ENCODE measurements at places on chromosomes 13 and 19.

- no peak for DNase-seq
Measured at GRCh38 chr13:37596805-37597204, 1.8 kb downstream of the POSTN start.

DNA sequence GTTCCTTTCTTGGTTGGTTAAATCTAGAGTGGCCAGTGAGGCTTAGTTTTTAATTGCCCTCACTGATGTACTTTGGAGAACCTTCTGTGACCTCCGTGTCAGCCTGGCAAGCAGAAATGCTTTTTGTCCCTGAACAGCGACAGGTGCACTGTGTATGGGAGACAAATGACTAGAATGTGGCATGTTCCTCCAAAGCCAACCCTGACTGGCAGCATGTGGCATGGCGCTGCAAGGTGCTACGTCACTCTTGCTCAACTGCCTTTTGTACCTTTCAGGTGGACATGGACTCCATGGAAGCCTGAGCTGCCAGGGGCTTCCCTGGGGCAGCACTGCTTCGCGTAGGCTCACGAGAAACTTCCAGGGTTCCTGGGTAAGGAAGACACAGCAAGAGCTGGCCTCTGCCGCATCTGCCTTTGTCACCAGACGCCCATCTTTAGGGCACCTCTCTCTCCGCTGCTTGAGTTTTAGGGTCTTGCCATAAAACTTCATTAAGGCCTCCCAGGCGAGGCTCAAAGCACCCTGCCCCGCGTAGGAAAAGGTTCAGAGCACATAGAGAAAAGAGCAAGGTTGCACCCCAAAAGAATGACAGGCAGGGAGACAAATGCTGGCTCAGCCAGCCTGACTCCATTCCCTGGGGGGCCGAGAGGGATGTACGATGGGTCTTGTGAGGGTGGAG lies 167.1 kb upstream of the SOX1 start:
- no peak for DNase-seq

DNA sequence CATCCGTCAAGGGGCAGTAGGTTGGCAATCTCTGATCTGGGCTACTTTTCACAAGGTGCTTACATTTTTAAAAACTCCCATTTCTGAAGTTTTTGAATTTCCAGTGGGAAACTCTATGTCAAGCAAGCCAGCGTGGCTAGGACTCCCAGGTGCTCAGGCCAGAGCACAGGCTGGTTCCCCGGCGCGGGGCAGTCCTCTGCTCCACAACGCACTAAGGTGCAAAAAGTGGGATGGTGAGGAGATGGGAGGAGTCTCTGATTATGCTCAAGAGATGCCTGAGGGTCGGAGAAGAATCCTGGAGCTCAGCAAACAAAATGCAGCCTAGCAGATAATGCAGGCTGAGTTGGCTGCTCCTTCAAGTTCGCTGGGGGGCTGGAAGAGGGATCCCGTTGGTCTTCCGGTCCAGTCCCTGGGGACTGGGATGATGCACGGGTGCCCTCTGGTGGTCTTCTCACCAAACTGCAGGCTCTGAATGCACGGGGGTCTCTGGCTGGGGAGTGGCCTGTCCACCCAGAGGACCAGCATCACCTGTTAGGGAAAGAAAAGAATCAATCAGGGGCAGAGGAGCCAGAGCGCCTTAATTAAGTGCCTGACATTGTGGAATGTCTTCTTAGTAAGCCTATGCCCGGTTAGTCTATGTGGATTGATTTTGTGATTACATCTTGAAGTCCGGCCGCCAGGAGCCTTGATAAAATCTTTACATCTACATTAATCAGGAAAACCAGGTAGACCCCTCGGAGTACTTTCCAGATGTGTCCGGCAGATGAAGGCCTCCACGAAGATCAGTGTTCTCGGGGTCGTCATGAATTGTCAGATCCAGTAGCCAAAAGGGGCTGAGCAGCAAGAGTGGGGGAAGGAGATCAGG lies 244.4 kb upstream of the MAB21L1 start:
- no peak for DNase-seq

DNA sequence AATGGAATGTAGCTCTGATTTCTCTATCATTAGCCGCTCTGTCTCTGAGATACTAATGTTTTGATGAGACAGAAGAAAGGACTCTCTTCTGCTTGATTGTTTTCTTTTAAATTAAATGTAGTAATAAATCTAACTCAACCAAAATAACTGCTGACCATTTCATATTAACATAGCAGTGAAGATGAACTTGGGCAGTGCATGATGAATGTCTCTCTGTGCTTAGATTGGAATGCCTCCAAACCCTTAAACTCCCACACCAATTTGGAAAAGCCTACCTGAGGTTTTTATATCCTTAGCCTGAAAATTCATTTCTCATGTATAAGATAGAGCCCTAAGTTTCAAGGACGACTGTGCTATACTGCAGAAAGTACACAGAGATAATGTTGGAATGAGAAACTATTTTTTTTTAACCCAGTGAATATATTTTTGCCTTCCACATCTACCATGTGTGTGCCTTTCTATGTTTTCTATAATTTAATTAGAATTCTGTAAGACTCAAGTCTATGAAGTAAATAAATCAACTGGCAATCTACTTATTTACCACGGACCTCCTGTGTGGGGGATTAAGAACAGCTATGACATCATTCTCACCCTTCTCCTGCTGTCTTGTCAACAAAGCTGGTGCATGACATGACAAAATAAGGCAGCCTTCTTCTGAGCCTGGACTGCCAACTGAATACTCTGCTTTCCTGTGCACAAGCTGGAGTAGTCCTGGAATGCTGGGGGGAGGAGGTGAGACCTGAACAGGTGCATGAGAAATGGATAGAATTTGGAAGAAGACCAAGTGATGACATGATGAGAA lies 155.5 kb downstream of the FGF9 start:
- DNase-seq, result no peak

DNA sequence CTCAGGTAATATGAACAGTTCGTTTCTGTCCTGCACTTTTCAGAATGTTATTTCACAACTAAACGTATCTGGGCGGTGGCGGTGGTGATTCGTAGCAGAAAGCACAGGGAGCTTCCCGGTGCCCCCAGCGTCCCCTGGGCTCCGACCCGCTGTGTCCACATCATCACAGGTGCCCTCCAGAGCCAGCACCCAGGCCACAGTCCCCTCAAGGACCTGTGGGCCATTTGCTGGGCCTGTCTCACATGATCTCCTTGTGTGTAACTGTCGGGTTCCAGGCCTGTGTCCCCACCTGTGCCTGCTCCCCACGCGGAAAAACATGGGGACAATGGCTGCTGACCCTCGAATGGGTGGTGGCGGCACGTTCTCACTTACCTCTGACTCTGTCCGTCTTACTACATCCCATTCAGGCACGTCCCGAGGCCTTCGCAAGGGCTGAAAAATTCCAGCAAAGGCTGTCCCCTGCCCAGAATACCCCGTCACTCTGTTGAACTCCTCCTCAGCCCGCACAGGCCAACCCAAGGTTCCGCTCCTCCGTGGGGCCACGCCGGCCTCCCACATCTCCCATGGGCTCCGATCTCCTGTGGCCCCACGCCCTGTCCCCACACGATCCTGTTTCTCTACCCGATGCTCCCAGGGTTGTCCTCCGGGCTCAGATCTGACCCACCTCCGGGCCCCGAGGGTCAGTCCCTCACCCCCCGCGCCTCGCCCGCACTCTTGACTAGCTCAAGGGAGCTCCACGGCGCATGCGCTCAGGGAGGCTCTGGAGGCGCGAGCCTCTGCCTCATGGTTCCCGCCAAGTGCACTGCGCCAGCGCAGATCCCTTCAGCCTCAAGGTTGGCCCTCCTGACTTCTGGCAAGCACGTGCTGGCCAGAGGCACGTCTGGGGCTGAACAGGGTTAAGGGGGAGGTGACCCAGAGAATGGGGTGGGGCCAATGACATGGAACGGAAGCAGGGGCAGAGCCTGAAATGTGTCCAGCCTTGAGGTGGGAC lies 21.2 kb downstream of the DEDD2 start:
- no peak for DNase-seq

GRCh38 chr13:65929436-65929835 lies 1300.7 kb downstream of the PCDH9 start:
- DNase-seq, result no peak

DNA sequence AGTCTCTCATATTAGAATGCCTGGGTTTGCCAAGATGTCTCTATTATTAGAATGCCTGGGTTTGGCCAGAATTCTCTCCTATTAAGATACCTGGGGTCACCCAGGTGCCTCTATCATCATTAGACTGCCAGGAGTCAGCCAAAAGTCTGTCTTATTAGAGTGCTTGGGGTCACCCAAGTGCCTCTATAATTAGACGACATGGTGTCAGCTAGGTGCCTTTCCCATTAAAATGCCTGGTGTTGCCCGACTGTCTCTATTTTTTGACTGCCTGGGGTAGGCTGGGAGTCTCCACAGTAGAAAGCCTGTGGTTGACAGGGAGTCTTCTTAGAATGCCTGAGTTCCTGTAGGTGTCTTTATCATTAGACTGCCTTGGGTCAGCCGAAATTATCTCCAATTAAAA lies 1536.6 kb downstream of the UQCRFS1 start:
- DNase-seq, result no peak

DNA sequence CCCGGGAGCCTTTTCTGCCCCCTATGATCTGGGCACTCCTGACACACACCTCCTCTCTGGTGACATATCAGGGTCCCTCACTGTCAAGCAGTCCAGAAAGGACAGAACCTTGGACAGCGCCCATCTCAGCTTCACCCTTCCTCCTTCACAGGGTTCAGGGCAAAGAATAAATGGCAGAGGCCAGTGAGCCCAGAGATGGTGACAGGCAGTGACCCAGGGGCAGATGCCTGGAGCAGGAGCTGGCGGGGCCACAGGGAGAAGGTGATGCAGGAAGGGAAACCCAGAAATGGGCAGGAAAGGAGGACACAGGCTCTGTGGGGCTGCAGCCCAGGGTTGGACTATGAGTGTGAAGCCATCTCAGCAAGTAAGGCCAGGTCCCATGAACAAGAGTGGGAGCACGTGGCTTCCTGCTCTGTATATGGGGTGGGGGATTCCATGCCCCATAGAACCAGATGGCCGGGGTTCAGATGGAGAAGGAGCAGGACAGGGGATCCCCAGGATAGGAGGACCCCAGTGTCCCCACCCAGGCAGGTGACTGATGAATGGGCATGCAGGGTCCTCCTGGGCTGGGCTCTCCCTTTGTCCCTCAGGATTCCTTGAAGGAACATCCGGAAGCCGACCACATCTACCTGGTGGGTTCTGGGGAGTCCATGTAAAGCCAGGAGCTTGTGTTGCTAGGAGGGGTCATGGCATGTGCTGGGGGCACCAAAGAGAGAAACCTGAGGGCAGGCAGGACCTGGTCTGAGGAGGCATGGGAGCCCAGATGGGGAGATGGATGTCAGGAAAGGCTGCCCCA lies 8.5 kb upstream of the CEACAM7 start:
- no peak for DNase-seq

GRCh38 chr13:24063281-24063877 lies 97.1 kb upstream of the SPATA13 start:
- no peak for DNase-seq

DNA sequence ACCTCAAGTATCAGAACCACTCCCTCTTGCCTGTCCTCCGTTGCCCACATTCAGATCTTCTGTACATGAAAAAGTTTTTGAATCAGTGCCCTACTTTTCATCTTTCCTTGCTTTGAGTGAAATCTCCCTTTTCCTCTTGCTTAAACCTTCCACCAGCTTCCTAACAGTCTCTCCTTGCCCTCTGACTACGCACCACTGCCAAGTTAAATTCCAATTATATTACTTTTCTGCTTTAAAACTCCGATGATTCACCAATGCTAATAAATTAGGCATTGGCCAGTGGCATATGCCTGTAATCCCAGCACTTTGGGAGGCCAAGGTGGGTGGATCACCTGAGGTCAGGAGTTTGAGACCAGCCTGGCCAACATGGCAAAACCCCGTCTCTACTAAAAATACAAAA lies 30.7 kb upstream of the RFXAP start:
- no peak for DNase-seq

DNA sequence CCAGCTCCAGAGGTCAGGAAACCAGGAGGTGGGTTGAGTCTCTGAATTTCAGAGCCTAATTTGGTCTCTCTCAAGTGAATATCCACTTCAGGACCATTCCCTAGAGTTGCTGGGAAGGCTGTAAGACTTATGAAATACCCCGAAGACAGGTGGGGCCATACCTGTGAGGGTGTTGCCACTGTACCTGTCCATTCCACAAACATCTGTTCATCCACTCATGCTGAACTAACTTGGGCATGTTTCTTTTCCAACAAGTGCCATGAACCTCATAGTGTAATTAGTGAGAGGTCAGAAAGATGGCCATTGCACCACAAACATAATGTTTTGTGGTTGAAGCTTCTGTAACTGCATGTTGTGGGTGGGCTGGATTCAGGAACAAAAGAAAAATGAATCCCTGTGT lies 7.8 kb downstream of the ILF3 start:
- DNase-seq, result no peak

DNA sequence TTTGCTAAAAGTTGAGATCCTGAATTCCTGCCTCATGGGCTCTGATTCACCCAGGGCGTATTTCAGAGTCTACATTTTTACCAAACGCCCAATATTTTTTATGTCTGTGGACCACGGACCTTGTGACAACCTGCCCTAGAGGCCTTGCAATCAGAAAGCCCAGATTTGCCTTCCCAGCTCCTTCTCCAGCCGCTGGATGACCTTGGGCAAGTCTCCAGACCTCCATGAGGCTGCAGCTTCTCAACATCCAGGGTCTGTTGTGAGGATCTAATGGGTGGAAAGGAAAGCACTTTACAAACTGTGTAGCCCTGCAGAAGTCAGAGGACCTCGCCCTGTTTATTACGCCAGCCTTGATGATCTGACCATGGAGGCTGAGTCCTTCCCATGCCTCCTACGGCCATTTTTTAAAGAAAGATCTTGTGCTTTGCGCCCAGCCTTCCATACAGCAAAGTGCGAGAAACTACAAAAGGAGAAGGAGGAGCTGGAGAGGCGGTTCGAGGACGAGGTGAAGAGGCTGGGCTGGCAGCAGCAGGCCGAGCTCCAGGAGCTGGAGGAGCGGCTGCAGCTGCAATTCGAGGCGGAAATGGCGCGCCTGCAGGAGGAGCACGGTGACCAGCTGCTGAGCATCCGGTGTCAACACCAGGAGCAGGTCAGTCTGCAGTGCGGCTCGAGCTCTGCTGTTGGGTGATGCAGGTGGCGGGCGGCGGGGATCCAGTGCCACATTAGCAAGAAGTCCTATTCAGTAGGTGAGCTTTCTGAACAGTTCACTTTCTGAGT lies 115.6 kb downstream of the SLC7A1 start:
- no peak for DNase-seq

- peak; percentile 11 for DNase-seq
Measured at GRCh38 chr19:53511933-53512374, 26.0 kb upstream of the ZNF331 start.

GRCh38 chr13:50708461-50708860 lies 135.0 kb downstream of the DLEU7 start:
- DNase-seq, result no peak
